Upper lobe of left lung (tissue), 6 donors: ENCODE measurements at places on chromosomes 7 and 10. TPM values are rescaled to one million over a fixed set of nuclear protein-coding genes. Genes with fewer than 3 reads are reported as not detected.

The SRI gene
- 112 TPM for total RNA-seq

The RAMP3 gene
- total RNA-seq, result 306 TPM

- DNase-seq, result no peak
These were observed 312.1 kb downstream of the PRKG1 start for GRCh38 chr10:51386248-51386885.

DNA sequence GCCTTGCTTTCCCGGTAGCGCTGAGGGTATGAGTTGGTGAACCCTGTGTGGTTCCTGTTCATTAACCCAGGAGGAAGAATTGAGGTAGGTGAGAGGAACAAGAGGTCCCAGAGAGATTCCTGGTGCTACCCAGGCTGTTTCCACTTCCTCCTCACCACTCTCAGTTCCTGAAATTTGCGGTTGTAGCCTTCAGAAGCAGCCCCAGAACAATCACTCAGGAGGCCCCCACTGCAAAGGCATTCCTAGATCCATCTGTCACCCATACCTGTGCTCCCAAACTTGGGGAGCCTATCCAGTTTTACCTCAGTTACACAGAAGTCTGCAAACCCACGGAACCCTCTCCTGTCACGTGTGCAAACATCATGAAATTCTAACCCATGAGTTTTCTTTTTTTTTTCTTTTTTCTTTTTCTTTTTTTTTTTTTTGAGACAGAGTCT lies 9.0 kb upstream of the PIP4K2A start:
- DNase-seq, result no peak

DNA sequence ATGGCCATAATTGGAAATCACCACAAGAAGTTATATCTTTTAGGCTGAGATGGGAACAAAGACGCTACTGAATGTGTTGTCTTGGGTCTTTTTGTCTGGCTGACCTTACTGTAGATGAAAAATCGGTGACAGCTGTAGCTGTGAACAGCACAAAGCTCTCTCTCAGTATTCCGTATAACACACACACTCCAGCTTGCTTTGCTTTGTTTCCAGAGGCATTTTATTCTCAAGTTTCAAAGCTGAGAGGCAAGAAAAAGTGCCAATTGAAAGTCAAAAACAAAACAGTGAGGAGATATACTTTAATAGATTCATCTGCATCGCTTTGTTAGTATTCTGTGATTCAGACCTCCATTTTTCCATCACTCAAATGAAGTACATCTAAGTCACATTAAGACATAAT lies 39.6 kb upstream of the CABCOCO1 start:
- no peak for DNase-seq

DNA sequence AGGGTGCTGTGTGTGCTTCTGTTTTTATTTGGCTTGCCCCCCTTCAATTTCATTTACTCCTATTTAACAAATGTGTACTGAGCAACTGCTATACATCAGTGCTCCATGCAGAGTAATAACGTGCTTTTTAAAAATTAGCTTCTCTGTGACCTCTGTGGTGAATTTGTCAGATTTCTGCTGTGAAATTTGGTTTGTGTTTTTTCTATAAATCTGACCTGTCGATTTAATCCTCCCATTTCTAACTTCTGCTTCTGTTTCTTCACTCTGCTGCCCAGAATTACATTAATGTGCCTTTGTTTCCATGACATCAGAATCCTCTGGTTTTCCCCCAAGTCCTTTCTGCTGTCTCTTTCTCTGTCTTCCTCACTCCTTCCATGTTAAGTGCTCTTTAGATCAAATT lies 123.8 kb upstream of the CACNA2D1 start:
- no peak for DNase-seq
